ENCODE measurements at places on chromosomes 2 and 18. TPM values are rescaled to one million over a fixed set of nuclear protein-coding genes. Genes with fewer than 3 reads are reported as not detected.

PCARE gene
- total RNA-seq: not detected

CHRNG gene
- not detected for total RNA-seq

SPEG gene
- total RNA-seq: 5.2 TPM

ANKRD29 gene
- total RNA-seq: 0.90 TPM

MEP1B gene
- not detected for total RNA-seq

MCEE gene
- total RNA-seq: 12.8 TPM

CYP27C1 gene
- total RNA-seq: 0.36 TPM

TCF23 gene
- under 0.01 TPM for total RNA-seq

CRYGC gene
- total RNA-seq: not detected

REG1B gene
- total RNA-seq: not detected

HOXD13 gene
- not detected for total RNA-seq

NEUROD1 gene
- total RNA-seq: not detected

HSBP1L1 gene
- 4.7 TPM for total RNA-seq

PLCD4 gene
- 1.3 TPM for total RNA-seq

SLC4A3 gene
- 6.3 TPM for total RNA-seq

TRIM43 gene
- not detected for total RNA-seq

MAP3K19 gene
- total RNA-seq: not detected

NPAS2 gene
- total RNA-seq: 22.0 TPM

CROCC2 gene
- total RNA-seq: not detected

SLC38A11 gene
- not detected for total RNA-seq

RNF152 gene
- total RNA-seq: 4.4 TPM

XPO1 gene
- total RNA-seq: 70.3 TPM

TEX44 gene
- not detected for total RNA-seq

FAM124B gene
- total RNA-seq: 1.8 TPM

DNER gene
- 14.1 TPM for total RNA-seq

LINC00305 gene
- total RNA-seq: not detected

PROM2 gene
- total RNA-seq: under 0.01 TPM

HRH4 gene
- not detected for total RNA-seq

FOXI3 gene
- not detected for total RNA-seq

HNMT gene
- 19.8 TPM for total RNA-seq

USP14 gene
- total RNA-seq: 17.0 TPM

IKZF2 gene
- 18.6 TPM for total RNA-seq

ACYP2 gene
- 8.5 TPM for total RNA-seq

OR6B2 gene
- total RNA-seq: not detected

RNF25 gene
- 26.9 TPM for total RNA-seq

ATP6V1C2 gene
- not detected for total RNA-seq

CHCHD5 gene
- total RNA-seq: 16.7 TPM

CPO gene
- total RNA-seq: not detected

UGT1A3 gene
- not detected for total RNA-seq

TXNDC2 gene
- total RNA-seq: 0.32 TPM

CCDC102B gene
- total RNA-seq: 13.4 TPM

REG3G gene
- not detected for total RNA-seq

CDKL4 gene
- total RNA-seq: 1.3 TPM

HADHB gene
- total RNA-seq: 108 TPM

CNTNAP5 gene
- total RNA-seq: not detected

MAPK4 gene
- total RNA-seq: 0.16 TPM

IL36G gene
- total RNA-seq: not detected

REG3A gene
- not detected for total RNA-seq

FAM237A gene
- total RNA-seq: not detected

DNAJC5G gene
- not detected for total RNA-seq

ARHGAP15 gene
- not detected for total RNA-seq

CCDC74A gene
- total RNA-seq: 2.8 TPM

DES gene
- not detected for total RNA-seq

FBXO48 gene
- total RNA-seq: 0.49 TPM

C2orf92 gene
- not detected for total RNA-seq

UGT1A7 gene
- total RNA-seq: not detected

NGEF gene
- total RNA-seq: 0.32 TPM

FAM161A gene
- total RNA-seq: 1.3 TPM

NAT8 gene
- not detected for total RNA-seq

Measured in cardiac atrium fibroblast (primary cell).